EL (cell line): ENCODE measurements at places on chromosomes 2 and 18.
A peak's percentile ranks its signal among the peaks of the same experiment; 100 is the strongest.

DNA sequence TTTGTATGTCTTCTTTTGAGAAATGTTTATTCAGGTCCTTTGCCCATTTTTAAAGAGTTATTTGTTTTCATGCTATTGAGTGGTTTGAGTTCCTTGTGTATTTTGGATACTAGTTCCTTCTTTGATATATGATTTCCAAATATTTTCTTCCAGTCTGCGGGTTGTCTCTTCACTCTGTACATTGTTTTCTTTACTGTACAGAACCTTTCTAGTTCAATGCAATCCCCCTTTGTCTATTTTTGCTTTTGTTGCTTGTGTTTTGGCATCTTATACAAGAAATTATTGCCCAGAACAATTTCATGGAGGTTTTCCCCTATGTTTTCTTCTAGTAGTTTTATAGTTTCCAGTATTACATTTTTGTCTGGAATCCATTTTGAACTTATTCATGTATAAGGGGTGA is 62.5 kb upstream of the ACVR1C start:
- DNase-seq: no peak

DNA sequence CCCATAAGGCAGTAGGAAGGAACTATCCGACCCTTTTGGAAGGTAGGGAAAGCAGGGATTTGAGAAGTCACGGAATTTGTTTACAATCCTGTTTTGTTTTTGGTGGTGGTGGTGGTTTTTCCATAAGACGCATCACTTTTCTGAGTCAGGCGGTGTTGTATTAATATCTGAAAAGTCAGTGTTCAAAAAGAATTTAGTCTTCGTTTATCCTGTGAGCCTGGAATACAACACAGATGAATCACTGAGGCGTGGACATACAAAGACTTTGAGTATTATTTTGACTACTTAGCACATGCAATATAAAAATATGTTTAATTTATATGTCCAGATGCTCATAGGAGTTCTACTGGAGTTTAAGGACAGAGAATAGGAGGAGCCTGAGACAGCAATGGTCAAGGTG is 785 bp downstream of the ZNF892 start:
- DNase-seq: peak; percentile 35

- DNase-seq: no peak
Observed at GRCh38 chr18:69820538-69820937, 127.1 kb downstream of the CD226 start.

DNA sequence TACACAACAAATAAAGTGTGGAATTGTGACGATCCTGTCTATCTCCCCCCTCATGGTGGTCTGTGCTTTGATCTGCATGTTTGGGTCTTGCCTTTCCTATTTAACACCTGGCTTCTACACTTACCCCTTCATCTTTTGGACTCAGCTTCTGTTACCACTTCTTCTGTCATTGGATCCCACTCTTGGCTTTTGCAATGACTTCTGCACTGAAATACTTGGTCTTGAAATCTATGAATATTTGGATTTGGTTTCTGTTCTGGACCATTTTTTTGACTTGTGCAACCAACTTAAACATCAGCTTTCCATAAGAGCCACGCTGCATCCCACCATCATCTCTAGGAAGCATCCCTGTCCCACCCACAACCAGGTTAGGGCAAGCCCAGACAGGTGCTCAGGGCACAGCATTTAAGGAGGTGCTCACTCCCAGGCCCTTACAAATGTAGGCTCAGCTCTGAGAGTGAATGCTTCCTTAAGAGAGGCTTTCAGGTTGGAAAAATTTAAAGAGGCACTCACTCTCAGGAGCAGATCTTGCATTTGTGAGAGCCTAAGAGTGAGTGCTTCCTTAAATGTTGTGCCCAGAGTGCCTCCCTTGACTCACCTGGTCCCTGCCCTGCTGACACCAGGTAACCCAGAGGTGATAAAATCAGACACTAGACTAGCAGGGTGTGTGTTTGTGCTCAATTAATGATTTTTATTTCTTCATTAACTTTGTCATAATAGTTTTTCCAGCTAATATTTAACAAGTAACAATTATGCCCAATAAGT is 124.5 kb upstream of the SH3BP4 start:
- no peak for DNase-seq

DNA sequence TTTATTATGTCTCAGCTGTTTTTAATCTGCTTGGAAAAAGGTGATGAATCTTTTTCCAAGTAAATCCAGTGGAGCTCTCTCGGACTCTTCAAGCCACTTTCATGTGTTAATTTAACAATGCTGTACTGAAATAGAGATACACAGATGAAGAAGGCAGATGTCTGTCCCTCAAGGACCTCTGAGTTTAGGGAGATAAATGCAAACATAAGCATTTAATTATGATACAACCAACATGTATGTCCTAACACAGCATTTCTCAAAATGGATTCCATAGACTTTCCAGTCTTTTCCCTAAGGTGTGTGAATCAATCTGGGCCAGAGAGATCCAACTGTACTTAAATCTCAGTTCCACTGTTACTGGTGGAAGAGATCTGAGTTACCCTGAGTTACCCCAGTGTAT is 262.4 kb downstream of the RND3 start:
- no peak for DNase-seq

DNA sequence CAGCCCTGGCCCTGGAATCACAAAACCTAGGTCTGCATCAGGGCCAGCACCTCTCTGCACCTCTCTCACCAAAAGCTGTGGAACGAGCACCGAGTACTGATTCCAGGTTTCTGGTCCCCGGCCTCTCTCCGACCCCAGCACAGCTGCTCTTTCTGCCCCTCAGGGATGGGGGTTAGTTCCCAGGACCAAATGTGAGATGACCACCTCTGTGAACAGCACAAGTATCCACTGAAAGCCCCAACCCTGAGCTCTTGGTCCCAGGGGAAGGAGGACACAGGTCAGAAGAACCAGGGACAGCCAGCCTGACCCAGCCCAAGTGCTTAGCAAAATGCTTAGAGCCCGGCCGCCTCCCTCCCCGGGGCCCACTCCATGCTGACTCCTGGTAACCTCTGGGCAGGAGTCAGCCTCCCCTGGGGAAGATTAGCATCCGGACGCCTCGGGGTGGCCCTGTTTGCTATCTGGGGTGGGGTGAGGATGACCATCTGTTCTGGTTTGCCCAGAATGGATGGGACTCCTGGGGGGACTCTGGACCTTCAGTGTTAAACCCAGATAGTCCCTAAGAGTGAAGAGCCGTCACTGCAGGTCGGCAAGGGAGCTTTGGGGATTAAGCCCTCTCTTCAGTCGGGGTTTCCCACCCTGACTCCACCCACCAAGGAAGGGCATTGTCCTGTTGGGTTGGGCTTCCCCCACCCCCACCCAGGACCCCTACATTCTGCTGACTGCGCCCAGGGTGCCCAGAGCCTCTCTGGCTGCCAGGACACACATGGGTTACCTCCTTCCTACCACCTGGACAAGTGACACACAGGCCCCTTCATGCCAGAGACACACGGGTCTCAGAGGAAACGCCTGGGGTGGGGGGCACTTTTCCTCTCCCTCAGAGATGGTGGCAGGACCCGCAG is 9.4 kb upstream of the GPR55 start:
- no peak for DNase-seq

GRCh38 chr2:172226244-172227061 is 123.8 kb upstream of the DLX2 start:
- DNase-seq: no peak

DNA sequence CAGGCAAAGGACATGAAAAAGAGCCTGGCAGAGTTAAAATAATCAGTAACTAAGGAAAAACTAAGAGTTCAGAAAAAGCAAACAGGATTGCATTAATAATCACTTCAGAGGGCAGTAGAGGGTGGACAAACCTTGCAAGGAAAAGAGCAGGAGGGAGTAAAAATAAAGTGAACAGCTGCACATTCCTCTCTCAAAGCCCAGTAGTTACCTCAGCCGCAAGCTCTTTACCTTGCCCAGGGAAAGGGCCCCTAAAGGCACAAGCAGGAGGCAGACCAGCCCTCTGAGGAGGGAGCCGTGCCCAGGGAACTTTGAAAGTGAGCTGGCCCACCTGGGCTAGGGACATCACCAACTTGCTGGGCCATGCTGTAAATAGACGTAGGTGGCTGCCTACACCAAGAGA is 196.9 kb downstream of the C1D start:
- DNase-seq: no peak

DNA sequence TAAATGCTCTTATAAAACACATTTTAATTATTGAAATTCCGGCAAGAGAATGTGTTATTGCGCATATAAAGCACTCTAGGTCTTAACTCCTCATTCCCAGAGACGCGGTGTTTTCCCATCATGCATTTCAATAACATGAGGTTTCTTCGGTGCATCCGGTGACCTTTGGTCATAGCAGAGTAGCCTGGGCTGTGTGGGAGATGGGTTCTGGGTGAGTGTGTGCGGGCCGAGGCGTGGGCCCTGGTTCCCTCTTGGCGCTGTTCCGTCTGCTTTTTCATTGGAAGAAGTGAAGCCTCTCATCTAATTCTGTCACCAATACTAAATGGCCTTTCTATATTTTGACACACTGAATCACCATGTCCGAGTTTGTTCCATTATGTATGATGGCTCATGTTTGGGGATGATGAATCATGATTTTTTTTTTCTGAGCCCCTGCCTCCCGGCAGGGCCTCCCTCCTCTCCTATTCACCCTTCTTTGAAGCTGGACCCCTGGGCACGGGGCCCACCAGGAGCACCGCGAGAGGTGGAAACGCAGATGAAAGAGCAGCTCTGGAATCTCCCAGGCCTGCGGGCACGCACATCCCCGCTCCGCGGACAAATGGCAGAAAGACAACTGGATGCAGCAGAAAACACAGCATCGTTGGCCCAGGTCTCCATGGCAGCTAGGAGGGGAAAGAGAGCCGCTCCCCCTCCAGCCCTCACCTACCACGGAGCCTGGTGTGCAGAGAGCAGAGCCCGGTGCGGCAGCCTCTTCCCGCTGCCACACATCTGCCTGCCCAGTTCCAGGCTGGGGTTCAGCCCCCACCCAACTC is 85.8 kb upstream of the HPCAL1 start:
- no peak for DNase-seq

DNA sequence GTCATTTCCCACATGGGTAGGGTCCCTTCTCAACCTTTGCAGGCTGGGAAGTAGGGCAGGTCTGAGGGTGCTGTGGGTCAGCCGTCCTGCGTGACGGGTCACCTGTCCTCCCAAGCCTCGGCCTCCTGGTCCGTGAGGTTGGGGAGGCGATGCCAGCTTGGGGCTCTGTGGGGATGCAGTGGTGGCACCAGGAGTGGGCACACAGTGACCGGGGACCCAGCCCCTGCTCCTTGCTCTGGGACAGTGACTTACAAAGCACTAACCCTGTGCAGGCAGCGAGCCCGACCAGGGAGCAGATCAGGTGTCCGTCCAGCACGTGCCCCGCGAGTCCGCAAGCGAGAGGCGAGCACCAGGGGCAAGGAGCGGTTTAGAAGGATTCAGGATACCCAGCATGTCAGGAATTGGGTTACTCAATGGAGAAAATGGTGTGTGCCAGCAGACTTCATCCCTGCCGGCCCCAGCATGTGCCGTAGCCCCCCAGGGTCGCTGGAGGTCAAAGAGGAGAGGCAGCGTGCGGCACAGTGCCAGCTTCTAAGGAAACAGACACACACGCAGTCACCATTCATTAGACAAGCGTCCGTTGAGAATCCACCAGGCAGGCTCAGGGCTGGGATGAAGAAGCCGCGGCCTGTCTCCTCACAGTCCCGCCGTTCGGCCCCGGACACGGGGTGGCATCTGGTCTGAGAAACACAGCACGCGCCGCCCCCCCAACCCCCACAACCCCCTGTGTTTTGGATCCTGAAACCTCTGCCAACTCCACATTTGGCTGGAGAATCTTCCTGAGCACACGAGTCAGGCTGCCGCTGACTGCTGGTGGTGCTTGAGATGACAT is 11.7 kb downstream of the COLEC11 start:
- no peak for DNase-seq

- DNase-seq: no peak
Observed at GRCh38 chr2:102460467-102460866, 12.6 kb upstream of the SLC9A4 start.

GRCh38 chr2:43194121-43194869 is 32.1 kb downstream of the ZFP36L2 start:
- DNase-seq: no peak

- DNase-seq: no peak
Observed at GRCh38 chr18:10101729-10102128, 187.9 kb downstream of the VAPA start.

DNA sequence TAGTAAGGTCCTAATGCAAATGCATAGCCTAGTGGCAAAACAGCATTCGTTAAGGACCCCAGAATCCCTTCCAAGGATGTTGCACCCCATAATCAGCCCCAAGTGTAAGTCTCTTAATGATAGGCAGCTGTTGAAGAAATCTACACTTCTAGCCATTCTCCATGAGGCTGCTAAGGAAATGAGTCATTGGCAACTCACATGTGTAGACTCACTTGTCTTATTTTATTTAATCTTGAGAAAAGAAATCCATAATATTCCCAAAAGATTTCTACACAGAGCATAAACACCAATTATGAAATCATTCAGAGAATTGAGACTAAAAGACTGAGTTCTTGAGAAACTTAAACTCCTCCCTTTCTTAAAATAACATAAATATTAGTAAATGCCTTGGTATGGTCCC is 52.4 kb downstream of the AKAIN1 start:
- DNase-seq: no peak

GRCh38 chr2:171341394-171342066 is 92.3 kb downstream of the METTL8 start:
- no peak for DNase-seq

DNA sequence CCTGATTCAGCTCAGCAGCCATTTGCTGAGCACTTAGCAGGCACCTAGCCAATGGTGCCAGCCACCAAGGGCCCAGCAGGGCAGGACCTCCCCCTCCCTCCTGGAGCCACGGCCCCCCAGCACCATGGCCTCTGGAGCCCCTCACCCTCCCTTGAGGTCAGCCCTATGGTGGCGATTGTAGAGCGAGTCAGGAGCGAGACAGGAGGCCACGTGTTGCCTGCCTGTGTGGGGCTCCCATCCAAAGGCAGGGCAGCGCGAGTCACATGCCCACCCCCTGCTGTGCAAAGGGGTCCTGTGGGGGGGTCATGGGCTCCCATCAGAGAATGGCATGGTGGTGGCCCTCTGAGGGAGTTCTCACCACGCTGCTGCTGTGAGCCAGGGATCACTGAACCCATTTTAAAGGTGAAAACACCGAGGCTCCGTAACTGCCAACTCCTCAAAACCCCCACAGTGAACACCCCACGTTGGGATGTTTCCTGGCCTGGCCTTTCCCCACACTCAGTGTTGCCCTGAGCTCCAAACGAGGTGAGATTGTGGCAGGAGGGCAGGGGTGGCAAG is 35.6 kb downstream of the RAMP1 start:
- no peak for DNase-seq

DNA sequence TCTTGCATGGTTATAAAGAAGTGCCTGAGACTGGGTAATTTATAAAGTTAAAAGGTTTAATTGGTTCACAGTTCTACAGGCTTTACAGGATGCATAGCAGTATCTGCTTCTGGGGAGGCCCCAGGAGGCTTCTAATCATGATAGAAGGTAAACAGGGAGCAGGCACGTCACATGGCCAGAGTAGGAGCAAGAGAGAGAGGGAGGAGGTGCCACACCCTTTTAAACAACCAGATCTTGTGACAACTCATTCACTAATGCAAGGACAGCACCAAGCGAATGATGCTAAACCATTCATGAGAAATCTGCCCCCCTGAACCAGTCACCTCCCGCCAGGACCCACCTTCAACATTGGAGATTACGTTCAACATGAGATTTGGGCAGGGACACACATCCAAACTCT is 141.1 kb downstream of the EN1 start:
- DNase-seq: no peak
